ENCODE measurements at places on chromosomes 2 and 18.

DNA sequence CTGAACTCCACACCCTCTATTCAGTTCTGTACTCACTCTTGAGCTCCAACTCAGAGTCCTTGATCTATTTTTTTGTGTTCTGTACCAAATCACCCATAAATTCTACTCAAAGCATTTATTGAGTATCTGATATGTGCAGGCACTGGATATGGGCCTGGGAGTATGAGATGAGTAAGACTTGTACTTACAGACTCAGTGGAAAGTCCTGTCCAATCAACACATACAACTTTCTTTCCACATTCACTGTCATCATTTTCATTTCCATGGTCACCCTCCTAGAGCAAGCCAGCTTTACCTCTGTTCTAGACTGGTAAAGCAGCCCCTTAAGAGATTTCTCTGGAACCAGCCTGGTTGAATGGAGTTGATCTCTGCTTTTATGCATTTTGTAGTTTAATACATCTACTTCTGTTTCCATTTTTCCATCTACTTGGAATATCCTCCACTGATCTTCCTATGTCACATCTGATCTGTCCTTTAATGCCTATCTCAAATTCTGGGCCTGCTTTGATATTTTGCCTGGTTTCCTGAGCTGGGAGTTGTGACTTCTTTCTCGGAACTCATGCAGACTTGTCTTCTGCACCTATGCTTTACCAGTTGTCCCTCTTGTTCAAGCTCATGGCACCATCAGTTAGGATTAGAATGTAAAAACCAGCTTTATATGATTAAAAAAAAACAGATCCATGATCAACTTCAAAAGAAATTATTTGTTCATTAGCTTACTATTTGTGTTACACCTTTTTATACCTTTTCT, 96.9 kb upstream of the GLS start:
- no peak for DNase-seq

- DNase-seq = no peak
These were observed 331.6 kb downstream of the CPS1 start for GRCh38 chr2:210888035-210888434.

- no peak for DNase-seq
These were observed 3.2 kb downstream of the FARSB start for GRCh38 chr2:222652491-222653255.

DNA sequence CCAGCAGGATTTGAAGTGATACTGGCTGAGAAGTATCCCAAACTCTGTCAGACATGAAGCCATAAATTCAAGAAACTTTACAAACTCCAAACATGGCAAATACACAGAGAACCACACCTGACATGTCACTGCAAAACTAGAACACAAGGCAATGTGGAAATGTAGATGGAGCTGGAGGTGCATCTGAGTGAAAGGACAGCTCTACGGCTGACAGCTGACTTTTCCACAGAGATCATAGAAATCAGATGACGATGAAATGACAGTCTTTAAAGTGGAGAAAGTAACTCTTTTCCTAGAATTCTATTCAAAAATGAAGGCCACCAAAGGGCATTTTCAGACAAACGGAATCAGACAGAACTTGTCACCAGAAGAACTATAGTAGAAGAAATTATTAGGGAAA, 97.5 kb downstream of the LDLRAD4 start:
- DNase-seq = no peak

- no peak for DNase-seq
These were observed 66.5 kb downstream of the KCTD18 start for GRCh38 chr2:200443376-200443775.

- DNase-seq = no peak
These were observed 32.2 kb downstream of the SGPP2 start for GRCh38 chr2:222456479-222457077.

GRCh38 chr18:56967035-56967434, 179.9 kb upstream of the BOD1L2 start:
- no peak for DNase-seq

DNA sequence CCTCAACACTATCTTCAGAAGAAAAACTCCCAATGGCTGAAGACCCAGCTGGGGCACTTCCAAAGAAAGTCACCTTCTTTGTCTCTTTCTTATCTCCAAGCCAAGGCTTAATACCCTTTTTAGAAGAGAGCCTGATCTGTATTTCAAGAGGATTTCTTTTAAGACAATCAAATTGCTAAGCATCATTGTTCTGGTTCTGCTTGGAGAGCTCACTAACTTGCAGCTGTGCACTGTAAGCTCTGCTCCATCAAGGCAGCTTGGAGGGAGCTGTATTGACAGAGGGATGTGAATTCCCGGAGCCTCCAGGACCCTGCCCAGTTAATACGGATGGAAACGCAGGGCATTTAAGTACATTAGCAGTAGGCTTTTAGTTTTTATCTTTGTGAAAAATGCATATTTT, 253.1 kb downstream of the TDRD15 start:
- DNase-seq = no peak

DNA sequence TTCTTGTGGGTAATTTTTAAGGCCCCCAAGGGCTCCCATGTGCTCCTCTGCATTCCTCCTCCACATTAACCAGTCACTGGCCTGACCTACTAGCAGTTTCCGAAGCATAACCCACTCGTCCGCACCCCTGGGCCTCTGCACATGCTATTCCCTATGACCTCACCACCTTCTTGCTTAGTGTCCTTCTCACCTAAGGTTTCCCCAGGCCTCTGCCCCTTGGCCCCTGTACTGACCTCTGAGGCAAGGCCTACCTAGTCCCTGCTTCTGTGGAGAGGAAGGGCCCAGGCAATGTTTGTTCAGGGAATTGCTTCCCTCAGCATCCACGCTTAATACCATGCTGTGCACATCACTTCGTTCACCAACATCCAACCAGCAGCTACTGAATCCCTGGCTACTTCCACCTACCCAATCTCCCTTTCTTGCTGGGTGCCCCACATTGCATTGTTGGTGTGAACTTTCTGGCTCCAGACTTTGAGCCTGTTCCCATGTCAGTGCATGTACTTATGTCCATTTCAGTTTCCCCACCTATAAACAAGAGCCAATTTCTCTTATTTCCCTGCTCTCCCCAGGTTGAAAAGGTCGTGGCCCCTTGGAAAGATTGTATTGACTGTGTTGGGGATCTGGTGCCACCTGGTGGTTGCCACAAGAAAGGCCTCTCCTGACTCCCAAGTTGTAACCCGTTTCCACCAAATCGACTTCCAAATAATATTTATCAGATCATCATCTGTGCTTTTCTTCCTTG, 19.2 kb upstream of the TMEM177 start:
- peak; percentile 52 for DNase-seq

- no peak for DNase-seq
These were observed 44.2 kb downstream of the CYP27C1 start for GRCh38 chr2:127175751-127176354.

DNA sequence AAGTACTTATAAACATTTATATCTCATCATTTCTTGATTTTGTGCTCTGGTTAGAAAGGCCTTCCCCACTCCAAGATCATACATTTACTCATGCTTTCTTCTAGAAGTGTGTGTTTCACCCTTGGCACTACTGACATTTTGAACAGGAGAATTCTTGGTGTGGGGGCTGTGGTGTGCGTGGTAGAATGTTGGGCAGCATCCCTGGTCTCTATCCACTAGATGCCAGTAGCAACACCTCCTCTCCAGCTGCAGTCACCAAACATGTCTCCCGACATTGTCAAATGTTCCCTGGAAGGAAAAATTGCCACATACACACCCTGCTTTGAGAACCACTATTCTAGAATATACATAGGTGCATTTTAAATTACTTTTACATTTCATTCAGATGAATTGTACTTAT, 8.7 kb upstream of the TGIF1 start:
- no peak for DNase-seq

DNA sequence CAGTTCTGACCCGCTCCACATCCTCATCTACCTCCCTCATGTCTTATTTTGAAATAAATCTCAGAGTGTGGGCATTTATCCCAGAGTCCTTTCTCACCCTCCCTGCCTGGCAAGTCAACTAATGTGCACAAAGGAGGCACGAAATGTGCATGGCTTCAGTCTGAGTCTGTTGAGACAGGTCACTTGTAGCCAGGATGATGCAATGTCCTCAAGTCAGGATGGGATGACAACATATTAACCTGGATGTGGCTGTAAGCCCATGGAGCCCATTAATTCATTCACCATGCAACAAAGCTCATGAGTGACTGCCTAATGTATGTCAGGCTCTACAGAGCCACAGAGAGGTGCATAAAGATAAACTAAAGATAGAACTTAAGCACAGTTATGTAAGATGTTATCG, 34.5 kb downstream of the KCNG3 start:
- no peak for DNase-seq

GRCh38 chr18:62033756-62034155, 140.9 kb upstream of the RNF152 start:
- no peak for DNase-seq

- no peak for DNase-seq
These were observed 208.3 kb upstream of the SPRED2 start for GRCh38 chr2:65640793-65641103.

DNA sequence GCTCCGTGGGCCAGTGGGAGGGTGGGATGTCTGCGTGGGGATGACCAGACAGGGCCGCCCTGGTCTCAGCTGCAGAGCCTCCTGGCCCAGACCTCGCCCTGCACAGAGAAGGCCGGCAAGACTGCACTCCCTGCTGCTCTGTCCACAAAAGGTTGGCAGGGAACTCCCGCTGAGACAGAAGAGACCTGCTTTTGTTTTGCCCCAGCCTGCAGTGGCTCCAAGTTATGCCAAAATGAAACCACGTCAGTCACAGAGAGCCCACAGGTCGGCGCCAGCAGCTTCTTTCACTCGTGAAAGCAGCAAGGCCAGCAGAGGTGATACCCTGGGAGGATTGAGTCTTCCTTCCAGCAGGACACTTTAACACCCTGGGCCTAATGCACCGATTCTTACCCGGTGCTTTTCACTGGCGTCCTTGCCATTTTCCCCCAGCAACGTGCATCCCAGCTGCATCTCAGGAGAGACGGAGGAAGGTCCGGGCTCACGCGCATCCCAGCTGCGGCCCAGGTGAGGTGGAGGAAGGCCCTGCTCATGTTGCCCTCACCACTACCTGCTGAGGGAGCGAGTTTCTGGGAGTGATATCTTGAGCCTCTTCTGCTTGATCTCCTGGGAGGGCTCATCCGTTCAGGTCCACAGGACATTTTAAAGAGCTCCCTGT, 22.1 kb upstream of the CTDP1 start:
- no peak for DNase-seq

DNA sequence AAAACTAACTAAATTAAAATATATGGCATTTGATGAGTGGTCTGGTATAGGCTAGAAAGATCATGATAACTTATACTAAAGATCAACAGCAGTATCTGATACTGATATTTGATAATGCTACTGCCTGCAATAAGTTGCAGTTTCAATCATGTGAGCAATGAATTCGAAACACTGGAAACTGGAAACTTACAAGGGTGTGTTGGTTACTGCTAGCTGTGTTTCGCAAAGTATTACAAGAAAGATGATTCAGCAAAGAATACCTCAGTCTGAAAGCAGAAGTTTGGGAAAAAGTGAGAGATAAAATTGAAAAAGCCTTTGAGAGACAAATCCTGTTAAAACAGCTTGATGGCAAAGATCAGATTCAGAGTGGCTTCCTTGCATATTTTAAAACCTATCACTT, 294.5 kb downstream of the CCDC178 start:
- DNase-seq = no peak

DNA sequence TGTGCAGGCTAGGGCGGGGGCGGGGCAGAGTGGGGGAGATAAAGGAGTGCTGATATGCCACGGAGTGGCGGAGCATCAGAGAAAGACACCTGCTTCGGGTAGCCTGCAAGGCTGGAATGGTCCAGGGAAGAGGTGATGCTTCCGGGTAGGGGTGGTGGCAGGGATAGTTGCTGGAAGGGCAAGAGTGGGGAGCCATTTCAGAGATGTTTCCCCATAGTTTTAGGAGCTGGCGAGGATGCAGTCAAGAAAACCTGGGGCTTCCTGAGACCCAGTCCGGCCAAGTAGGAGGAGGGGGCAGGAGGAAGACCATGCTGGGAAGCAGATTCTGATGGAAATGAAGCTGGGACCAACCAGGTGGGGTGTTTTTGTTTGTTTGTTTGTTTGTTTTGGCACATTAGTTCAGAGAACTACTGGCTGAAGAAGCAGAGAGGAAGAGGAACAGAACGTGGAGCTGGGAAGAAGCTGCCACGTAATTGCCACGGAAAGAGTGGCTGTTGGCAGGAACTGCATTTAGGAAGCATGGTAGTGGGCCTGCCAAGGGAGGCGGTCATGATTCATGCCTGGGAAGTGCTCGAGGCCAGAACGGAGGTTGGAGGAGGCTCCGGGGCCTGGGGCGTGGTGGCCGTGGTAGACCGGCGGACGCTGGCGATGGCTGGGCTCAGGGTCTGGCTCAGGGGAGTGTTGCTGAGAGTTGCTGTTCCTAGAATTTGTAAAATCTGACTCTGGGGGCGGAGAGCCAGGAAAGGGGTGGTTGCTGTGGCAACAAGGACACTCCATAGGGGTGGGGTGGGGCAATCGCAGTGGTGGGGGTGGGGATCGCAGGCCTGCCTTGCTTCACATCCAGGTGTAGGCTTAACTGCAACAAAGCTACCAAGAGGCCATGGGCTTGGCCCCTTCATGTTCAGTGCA, 8.6 kb upstream of the INPP5D start:
- peak; percentile 17 for DNase-seq

GRCh38 chr2:69594341-69594740, 49.2 kb downstream of the AAK1 start:
- no peak for DNase-seq

DNA sequence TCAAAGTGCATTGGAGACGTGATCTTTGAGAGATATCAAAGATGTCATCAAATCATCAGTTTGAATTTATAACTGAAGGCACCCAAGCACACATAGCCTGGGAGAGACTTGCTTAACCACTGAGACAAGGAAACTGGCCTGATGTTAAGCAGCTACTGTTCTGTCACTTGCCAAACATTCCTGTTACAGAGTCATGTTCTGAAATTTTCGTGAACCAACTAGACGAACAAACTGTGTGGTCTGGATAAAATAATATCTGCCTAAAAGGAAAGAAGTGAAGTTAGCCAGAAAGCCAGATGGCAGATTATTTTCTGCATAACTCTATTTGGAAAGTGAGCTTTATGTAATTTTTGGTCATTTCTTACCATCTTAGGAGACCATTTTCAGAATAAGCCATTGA, 51.4 kb downstream of the SPATS2L start:
- DNase-seq = no peak

DNA sequence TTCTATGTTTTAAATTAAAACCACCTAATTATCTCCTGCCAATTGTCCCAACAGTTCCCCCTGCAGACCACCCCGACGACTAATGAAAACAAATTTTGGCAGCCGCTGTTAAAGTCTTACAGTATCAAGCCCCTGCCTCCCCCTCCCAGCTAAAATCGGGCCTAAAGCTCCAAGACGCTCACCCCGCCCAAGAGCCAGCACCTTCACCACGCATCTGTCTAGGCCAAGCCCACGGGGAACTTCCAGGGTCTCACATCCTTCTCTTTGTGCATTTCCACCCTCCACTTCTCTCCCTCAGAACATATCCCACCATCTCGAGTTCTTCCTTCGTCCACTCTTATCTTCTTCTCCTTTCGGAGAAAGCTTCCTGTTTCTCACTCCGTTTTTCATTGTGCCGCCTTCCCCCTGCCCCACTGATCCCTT, 445 bp downstream of the PRPF40A start:
- no peak for DNase-seq

- DNase-seq = peak; percentile 71
These were observed 62.1 kb upstream of the ACKR3 start for GRCh38 chr2:236507393-236508085.

- DNase-seq = no peak
These were observed 213.6 kb downstream of the NR4A2 start for GRCh38 chr2:156118753-156119416.

- no peak for DNase-seq
These were observed 164.3 kb downstream of the NEDD4L start for GRCh38 chr18:58208207-58208932.

GRCh38 chr18:23499291-23499781, 4.0 kb upstream of the RMC1 start:
- DNase-seq = no peak

GRCh38 chr2:240323601-240324291, 111.7 kb upstream of the GPC1 start:
- no peak for DNase-seq
